ENCODE measurements at places on chromosomes 16 and 17. TPM values are rescaled to one million over a fixed set of nuclear protein-coding genes. Genes with fewer than 3 reads are reported as not detected.
A peak's percentile ranks its signal among the peaks of the same experiment; 100 is the strongest.

The TSPAN10 gene
- total RNA-seq = 0.56 TPM

The SSTR5 gene
- total RNA-seq = not detected

The RDM1 gene
- total RNA-seq = 8.4 TPM

- no peak for DNase-seq
Measured at GRCh38 chr17:32976131-32976530, 15.5 kb upstream of the SPACA3 start.

DNA sequence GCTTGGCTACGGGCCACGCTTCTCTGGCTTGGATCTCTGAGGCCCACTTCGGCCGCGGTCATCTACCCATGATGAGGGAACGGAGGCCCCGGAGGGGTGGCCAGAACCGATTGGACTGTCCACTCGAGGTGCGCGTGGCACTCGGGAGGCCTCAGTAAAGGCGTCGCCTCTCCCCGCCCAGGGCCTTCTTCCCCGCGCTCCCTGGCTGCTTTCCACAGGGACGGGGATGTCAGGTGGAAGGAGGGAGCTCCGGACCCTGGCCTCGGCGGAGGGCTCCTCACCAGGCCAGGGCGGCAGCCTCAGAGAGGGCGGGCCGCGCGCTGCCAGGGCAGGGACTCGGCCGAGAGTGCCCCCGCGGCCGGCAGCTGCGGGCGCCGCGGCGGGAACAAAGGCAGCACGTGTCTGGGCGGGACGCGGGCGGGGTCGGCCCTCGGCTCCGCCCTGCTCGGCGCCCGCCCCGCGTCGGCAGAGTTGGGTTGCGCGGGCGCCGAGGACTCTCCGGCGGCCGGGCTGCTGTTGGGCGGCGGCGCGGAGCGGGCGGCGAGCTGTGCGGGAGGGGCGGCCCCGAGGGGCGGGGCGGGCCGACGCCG, 587 bp upstream of the CDK5R1 start:
- DNase-seq = peak; percentile 75
